ENCODE measurements at places on chromosomes 11 and 22. TPM values are rescaled to one million over a fixed set of nuclear protein-coding genes. Genes with fewer than 3 reads are reported as not detected.

TENM4 gene
- total RNA-seq, result 20.5 TPM

OR4A16 gene
- total RNA-seq, result not detected

GALNT18 gene
- total RNA-seq, result 11.3 TPM

BRSK2 gene
- 3.5 TPM for total RNA-seq

KCNJ5 gene
- total RNA-seq, result 1.1 TPM

CD6 gene
- 3.6 TPM for total RNA-seq

LIPT2 gene
- 9.4 TPM for total RNA-seq

PHF21B gene
- total RNA-seq, result 0.90 TPM

PGAP2 gene
- 15.1 TPM for total RNA-seq

NCAM1 gene
- total RNA-seq, result 121 TPM

CPSF7 gene
- 41.7 TPM for total RNA-seq

THY1 gene
- 0.63 TPM for total RNA-seq

NECTIN1 gene
- 29.1 TPM for total RNA-seq

CRYBA4 gene
- total RNA-seq, result not detected

CTSF gene
- total RNA-seq, result 175 TPM

BMAL1 gene
- 61.2 TPM for total RNA-seq

CCND1 gene
- total RNA-seq, result 175 TPM

OR1S2 gene
- not detected for total RNA-seq

- DNase-seq, result no peak
Measured at GRCh38 chr11:47179655-47179991, 2.9 kb upstream of the ARFGAP2 start.

DNA sequence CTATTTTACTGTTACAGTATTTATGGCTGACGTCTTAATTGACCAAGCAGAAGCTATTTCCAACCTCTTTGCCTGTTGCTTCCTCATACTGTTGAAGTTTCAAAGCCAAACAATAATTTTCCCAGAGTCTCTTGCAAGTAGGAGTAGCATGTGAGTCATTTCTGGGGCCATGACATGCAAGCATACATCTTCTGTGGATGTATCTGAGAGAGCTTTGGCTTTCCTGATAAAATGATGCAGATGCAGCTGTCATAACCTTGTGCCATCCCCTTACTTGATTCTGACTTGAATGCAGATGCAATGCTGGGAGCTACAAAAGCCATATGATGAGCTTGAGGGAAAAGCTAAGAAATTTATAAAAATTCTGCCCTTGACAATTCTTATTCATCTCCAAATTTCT, 243.1 kb upstream of the TENM4 start:
- DNase-seq, result no peak

- DNase-seq, result no peak
Measured at GRCh38 chr11:18310800-18311340, 11.1 kb downstream of the HPS5 start.

DNA sequence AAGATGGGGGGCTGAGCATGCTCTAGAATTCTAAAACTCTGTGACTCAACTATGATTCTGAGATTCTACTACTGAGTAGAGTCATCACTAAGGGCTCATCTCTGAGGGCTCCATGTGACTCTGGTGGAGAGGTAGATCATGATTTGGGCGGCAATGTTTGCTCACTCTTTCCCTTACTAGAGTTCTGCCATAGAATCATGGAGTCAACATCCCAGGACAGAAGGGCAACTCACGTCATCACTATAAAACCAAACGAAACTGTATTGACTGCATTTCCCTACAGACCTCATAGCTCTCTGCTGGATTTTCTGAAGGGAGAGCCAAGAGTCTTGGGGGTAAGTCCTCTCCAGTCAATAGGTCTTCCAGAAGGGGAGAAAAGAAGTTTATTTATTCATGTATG, at the start of gene MS4A14:
TSS of gene MS4A14 (plus strand) at position 78 of the 400 bp plus-strand sequence. CDS start at position 198, 120 bp downstream.
- DNase-seq, result no peak

DNA sequence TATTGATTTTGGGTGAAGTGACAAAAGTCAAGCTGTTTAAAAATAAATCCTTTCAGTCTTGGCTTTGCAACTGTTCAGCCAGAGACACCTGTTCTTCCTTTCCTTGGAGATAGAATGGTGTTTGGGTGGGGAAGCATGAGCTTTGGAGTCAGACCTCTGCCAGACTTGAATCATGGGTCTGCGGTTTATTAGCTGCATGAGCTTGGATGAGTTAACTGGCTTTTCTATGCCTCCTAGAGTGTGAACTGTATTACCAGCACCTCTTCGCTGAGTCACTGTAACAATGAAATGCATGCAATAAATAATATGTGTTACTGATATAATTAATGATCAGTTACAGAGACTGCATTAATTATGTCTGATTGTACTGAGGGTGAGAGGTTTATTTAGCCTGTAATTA, 13.5 kb upstream of the MYEOV start:
- DNase-seq, result no peak

DNA sequence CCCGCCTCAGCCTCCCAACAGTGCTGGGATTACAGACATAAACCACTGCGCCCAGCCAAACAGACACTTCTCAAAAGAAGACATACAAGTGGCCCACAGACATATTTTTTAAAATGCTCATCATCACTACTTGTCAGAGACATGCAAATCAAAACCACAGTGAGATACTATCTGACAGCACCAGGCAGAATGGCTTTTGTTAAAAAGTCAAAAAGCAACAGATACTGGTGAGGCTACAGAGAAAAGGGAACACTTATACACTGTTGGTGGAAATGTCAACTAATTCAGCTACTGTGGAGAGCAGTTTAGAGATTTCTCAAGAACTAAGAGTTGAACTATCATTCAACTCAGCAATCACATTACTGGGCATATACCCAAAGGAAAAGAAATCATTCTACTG, 67.0 kb downstream of the ARHGAP20 start:
- DNase-seq, result no peak

GRCh38 chr11:126194121-126194543, 17.3 kb downstream of the RPUSD4 start:
- peak; percentile 68 for DNase-seq

DNA sequence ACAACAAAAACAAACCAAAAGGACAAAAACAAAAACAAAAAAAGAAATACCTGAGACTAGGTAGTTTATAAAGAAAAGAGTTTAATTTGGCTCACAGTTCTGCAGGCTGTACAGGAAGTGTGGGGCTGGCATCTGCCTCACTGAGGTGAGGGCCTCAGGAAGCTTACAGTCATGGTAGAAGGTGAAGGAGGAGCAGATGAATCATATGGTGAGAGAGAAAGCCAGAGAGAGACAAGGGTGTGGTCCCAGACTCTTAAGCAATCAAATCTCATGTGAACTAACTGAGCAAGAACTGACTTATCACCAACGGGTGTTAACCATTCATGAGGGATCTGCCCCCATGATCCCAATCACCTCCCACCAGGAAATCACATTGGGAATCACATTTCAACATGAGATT, 58.8 kb upstream of the ZBED5 start:
- no peak for DNase-seq

DNA sequence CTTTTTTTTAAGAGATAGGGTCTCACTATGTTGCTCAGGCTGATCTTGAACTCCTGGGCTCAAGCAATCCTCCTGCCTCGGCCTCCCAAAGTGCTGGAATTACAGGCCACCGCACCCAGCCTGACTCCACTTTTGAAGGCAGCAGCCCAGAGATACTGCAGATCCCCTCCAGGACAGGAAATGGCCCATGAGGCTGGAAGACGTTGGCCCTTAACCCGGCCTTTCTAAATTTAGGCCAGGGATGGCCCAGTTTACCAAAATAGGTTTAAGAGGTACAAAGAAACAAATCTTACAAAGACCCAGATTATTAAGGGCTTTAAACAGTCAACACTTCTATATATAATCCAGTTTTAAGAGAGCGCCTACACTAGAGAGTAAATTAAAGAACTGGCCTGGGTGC, 32.2 kb downstream of the CPT1A start:
- no peak for DNase-seq

- no peak for DNase-seq
Measured at GRCh38 chr11:126694065-126694625, 306.4 kb downstream of the KIRREL3 start.

GRCh38 chr11:126310200-126310991, 6.5 kb downstream of the DCPS start:
- peak; percentile 67 for DNase-seq

- DNase-seq, result no peak
Measured at GRCh38 chr22:48227341-48228018, 1465.0 kb downstream of the TBC1D22A start.

DNA sequence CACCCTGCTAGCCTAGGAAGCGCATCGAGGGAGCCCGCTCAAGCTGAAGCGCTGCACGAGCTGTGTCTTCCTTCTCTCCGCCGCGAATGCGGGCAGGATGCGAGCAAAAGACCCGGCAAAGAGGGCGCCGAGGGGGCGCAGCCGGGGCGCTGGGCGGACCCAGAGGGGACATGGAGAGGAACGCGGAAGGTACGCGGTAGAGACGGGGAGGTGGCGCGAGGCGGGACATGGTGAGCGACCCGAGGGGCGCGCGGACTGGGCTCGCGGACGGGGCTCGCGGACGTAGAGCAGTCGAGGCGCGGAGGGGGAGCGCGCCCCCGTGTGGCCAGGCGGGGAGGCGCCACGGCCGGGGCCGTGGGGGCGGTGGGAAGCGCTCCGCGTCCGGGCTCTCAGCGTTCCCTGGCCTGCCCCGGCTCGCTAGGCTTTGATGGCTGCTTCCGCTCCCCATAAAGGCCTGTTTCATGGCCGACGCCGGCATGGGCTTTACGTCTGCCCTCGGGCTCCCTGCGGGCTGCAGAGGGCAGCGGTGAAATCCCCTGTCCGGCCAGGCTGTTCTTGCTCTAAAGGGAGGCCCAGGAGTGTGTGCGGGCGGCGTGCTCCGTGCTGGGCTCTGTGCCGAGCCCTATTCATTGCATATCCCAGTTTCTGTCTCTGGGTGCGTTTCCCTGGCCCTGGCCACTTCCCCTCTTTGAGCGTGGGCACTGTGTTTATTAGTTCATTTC, 31.2 kb upstream of the TRIM29 start:
- peak; percentile 45 for DNase-seq

- DNase-seq, result no peak
Measured at GRCh38 chr11:34565417-34566207, 52.0 kb upstream of the ELF5 start.

DNA sequence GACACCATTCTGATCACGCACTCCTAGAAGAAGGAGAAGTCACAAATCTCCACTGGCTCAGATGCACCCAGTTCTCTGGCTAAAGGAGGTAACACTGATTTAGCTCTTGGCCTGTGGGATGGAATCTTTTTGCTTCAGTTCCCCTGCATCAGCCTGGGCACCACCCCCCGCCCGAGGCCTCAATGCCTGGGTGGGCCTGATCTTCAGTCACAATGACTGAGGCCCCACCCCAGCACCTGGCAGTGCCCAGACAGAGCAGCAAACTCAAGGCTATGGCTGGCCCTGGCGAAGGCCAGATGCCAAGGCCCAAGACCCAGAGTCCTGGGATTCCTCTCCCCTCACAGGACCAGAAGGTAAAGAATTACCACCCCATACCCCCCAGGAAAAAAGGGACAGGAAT, 5.0 kb downstream of the CYB561A3 start:
- DNase-seq, result no peak

GRCh38 chr22:23182309-23183060, 2.2 kb downstream of the BCR start:
- DNase-seq, result no peak

- no peak for DNase-seq
Measured at GRCh38 chr22:31923747-31924146, 20.6 kb upstream of the YWHAH start.

- DNase-seq, result no peak
Measured at GRCh38 chr22:50573491-50574382, 4.5 kb downstream of the CPT1B start.

DNA sequence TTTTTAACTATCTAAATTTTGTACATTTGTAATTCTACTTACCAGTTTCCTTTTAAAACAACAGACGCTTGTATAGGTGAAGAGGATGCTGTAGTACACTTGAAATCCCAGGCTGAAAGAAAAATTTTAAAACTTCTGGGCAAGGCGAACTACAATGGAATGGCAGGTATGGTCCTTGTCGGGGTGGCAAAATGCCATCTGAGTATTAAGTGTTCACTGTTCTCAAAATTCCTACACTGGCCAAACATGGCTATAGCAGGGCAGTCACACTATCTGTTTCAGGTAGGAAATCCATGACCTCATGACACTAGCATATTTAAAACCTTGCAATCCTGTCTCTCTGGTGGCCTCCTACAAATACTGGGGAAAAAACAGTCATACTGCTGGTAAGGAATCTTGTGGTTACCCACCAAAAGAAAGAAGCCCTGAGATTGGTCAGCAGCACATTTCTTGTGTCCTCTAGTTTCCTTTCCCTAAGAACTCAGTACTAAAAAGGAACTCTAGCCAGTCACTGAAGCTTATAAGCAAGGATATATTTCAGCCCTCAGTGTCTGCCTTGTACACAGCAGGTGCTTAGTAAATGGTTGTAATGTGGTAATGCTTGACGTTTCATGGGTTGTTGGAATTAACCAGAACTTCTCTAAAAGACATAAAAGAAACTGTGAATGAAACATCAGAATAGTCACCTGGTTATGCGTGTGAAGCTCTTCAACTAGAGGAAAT, 5.2 kb upstream of the ZC3H12C start:
- DNase-seq, result no peak

GRCh38 chr22:23565305-23565914, 14.7 kb downstream of the IGLL1 start:
- no peak for DNase-seq

DNA sequence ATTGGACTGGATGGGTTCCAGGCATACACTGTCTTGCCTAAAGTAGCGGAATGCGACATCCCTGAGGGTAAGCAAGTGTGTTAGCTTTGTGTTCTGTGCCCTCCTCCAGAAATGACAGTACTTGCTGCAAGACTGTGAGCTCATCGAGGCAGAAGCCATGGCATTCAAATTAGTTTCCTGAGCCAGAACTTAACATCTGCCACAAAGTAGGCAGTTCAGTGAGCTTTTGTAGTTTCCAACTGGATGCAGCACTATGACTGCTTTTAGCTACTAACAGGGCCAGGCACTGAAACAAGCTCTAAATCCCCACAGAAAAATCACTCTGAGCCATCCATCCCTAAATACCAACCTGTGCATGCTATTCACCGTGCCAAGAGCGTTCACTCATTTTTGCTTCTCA, 1.2 kb upstream of the FAR1 start:
- DNase-seq, result no peak

- DNase-seq, result no peak
Measured at GRCh38 chr22:29784451-29785361, 17.5 kb downstream of the UQCR10 start.

- no peak for DNase-seq
Measured at GRCh38 chr22:24145446-24146193, 35.7 kb upstream of the SUSD2 start.

DNA sequence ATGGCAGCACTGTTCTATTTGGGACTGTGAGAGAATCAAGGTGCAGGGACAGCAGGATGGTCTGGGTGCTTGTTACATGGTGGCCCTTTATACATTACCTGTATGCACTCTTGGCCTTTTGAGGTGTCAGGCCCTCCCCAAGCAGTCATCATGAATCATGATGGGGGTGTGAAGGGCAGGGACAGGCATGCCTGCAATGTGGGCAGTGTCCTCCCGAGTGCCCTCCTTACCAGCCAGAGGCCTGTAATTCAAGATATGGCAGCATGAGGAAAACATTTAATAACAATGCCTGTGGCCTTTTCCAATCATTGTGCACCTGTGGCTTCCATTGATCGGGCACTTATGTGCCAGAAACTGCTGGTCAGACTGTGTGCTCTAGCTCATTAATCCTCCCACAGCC, 25.5 kb upstream of the CYP2D6 start:
- no peak for DNase-seq

Measured in tibial nerve (tissue), 4 donors.